Spinal cord (tissue), 10 donors: ENCODE measurements at places on chromosomes 4 and X.

- no peak for DNase-seq
Observed at GRCh38 chr4:70300215-70300614, 34.6 kb upstream of the CABS1 start.

GRCh38 chrX:7948483-7948882 is 21.3 kb upstream of the PNPLA4 start:
- no peak for DNase-seq

- no peak for DNase-seq
Observed at GRCh38 chr4:108868606-108869227, 105.9 kb upstream of the ETNPPL start.

DNA sequence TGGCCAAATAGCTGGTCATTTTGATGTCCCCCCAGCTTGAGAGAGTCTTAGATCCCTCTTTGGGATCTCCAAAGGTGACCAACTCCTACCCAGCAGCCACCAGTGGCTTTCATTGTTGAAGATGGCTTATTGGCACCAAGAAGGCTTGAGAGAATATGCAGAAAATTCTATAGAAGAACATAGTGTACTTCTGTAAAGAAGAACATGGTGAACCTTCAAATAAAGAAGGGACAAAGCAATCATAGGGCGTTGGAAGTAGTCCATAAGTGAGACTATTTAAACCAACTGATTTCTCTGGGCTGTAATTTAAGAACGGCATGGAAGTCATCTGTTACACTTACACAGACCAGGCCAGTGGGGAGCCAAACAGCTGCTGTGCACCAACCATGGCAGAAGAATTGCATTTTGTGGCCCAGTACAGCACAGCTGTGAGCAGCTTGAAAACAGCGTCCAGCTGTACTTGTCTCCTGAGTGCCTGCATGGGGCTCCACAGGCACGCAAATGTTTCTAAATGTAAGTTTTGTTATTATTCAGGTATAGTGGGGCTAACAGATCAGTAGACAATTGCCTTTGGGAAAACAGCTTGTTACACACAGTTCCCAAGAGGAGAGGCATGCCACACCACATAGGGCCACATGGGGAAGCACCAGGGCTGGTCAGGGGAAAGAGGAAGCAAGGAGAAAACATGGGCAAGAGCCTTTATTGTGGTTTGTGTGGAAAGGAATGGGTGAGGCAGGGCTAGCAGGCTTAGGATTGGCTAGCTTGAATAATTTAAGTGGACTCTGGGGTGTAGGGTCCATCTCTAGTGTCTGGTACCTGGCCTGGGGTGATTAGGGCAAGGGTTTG is 125.0 kb downstream of the ARHGAP6 start:
- no peak for DNase-seq

GRCh38 chr4:8238515-8239053 is 31.0 kb upstream of the HTRA3 start:
- no peak for DNase-seq

DNA sequence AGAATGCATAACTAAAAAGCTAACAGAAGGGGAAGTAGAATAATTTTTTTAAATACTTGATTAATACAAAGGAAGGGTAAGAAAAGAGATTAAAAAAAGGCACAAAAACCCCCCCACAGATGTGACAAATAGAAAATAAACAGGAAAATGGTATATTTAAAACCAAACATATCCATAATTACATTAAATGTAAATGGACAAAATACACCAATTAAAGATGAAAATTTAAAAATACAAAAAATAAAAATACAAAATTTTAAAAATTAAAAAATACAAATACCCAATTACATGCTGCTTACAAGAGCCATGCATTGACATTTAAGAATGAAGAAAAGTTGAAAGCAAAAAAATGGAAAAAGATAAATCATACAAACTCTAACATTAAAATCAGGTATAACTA is 86.0 kb downstream of the SEL1L3 start:
- no peak for DNase-seq

DNA sequence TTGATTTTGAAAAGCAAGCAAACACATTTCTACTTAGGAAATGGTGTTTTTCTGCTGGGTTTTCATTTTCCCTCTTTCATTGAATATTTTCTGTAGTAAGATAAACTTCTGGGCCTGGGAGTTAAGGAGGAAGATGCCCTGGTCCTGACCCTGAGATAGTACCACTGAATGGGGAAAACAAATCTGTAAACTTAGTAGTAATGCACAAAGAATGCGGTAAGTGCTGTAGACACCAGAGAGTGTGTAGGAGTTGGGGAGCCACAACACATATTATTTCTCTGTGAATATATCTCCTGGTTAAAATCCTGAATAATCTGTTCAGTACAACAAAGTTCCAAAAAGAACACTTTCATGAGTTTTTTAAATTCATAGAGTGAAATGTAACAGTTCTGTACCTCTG is 178.3 kb downstream of the MAPK10 start:
- no peak for DNase-seq

DNA sequence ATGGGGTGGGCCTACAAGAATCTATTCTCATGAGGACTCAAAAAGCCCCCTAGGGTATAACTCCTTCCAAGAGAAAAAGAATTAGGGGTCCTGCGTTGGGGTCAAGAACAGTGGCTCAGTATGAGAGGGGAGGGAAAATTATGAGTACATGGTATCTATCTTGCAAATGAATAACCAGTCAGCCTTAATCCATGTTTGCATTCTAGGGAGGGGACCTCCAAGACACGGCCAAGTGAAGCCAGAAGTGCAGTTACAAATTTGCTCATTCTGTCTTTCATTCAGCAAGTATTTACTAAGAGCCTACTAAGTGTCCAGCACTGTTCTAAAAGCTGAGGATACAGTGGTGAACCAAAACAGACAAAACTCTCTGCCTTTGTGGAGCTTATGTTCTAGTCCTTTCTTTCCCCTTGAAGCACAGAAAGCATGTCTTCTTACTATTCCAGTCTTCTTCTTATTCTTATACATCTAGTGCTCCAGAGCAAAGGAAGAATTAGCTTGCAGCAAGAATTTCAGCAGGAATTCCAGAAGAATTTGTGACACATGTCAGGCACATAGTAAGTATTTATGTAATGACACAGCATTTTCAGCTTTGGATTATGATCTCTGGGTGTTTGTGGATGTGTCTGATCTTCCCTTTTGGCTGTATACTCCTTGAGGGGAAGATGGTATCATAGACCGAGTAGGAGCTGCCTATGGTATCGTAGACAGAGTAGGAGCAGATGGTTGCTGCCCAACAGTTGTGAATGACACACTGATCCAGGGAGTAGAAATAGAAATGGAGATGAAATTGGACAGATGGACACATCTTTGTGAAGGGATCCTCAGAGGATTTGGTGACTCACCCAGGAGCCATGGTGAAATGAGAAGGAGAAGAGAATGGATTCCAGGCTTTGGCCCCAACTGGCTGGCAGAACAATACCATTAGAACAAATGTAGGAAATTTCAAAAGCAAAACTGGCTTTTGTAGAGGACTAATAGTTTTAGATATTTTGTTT is 75.9 kb downstream of the COQ2 start:
- no peak for DNase-seq

DNA sequence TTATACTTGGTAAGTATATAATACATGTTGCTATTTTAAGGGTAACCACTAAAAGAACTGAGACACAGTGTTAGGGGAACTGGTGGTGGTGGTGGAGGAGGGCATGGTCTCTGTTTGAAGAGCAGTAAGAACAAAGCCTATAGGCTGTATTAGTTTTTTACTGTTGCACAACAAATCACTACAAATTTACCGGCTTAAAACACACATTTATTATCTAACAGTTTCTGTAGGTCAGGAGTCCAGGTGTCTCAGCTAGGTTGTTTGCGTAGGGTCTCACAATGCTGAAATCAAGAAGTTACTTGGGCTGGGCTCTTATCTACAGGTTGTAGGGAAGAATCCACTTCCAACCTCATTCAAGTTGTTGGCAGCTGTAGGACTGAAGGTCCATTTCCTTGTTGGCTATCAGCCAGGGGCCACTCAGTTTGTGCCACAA is 52.6 kb downstream of the CASK start:
- DNase-seq, result no peak

- peak; percentile 82 for DNase-seq
Observed at GRCh38 chrX:283115-283845, 2.1 kb downstream of the PLCXD1 start.

DNA sequence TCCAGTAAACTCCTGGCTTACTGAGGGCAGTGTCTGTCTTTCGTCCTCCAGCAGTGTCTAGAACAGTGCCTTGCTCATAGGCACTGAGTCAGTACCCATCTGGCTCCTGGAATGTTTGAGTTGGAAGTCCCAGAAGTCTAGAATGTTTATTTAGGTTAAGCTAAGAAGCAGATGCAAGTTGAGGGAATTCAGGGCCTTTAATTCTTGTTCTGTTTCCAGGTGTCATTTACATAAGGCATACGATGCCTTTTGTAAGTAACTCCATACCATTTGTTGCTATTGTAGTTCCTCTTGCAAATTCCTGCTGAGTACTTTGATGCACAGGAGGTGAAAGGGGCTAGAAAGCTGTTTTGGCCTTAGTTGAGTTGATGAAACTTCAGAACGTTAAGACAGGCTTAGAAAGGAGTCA is 22.2 kb downstream of the ARHGAP10 start:
- no peak for DNase-seq

DNA sequence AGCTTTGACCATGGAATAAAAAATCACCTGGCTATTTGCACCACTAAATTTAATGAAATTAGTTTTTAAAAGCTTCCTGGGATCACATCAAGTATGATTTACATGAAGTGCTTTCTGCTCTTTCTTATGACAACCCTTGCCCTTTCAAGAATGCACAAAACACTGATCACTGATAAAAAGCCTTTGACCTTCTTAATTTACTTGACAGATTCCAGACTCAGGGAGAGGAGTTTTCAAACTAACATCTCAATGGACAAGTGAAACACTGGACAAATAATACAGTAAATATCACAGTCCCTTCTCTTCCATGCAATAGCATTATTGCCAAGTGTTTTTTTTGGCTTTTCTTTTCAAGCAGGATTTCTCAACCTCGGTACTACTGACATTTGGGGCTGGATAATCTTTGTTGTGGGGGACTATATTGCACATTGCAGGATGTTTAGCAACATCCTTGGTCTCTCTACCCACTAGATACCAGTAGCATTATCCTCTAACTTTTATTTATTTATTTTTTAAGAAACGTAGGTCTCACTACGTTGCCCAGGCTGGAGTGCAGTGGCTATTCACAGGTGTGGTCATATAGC is 86.3 kb downstream of the ZNF827 start:
- no peak for DNase-seq

- DNase-seq, result peak; percentile 85
Observed at GRCh38 chr4:174365018-174365587, 81.4 kb downstream of the CEP44 start.

- peak; percentile 22 for DNase-seq
Observed at GRCh38 chrX:9429767-9430166, 35.1 kb upstream of the TBL1X start.

- no peak for DNase-seq
Observed at GRCh38 chr4:105624530-105624929, 72.1 kb downstream of the ARHGEF38 start.

GRCh38 chrX:154458116-154458953 is at the start of gene PLXNA3:
PLXNA3 (plus strand) TSS chrX:154458281; CDS start chrX:154460184, 1,903 bp downstream.
- no peak for DNase-seq

- no peak for DNase-seq
Observed at GRCh38 chr4:141301216-141301615, 80.5 kb downstream of the ZNF330 start.

GRCh38 chrX:63702556-63702955 is 82.5 kb downstream of the ARHGEF9 start:
- no peak for DNase-seq

DNA sequence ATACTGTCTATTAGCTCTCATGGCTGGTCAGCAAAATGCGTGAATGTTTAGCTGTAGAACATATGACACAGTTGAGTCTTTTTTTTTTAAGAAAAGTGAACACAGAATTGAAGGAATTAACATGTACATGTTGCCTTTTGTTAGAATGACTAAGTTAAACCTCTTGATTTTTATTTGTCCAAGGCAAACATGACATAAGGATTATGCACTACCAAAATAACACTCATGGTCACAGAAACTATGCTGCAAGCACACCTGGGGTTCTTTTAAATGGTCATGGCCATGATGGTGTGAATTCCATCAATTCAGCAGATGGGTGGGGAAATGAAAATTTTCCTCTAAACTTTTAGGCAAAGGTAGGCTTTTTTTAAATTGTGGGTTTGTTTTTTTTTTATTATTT is 80.1 kb upstream of the CXCL13 start:
- DNase-seq, result no peak

GRCh38 chr4:46016306-46016705 is 107.5 kb downstream of the GABRG1 start:
- DNase-seq, result no peak

GRCh38 chrX:154542723-154543424 is 3.8 kb downstream of the G6PD start:
- no peak for DNase-seq

- peak; percentile 37 for DNase-seq
Observed at GRCh38 chr4:140092094-140092851, 61.7 kb downstream of the MAML3 start.

GRCh38 chrX:118286066-118286762 is 59.7 kb upstream of the WDR44 start:
- no peak for DNase-seq

DNA sequence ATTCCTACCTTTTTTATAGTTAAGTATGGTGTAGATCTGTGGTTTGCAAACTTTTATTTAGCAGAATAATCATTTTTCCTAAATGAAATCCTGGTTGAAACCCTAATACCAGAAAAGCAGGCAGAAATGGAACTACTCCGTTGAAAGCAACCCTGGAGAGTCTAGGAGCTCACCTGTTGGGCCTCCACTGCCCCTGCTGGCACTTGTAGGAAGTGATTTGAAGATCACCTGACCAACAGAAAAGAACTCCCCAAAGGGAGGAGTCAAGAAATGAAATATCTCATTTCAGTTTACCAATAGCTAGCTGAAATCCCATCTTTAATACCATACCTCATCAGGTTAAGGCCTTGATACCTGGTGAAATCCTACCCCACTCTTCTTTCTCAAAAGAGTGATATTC is 277.1 kb downstream of the KLHL13 start:
- no peak for DNase-seq

GRCh38 chr4:174111422-174111821 is 172.0 kb downstream of the FBXO8 start:
- no peak for DNase-seq
